HEK293T (cell line): ENCODE measurements at places on chromosomes 12 and 14.
A peak's percentile ranks its signal among the peaks of the same experiment; 100 is the strongest.

DNA sequence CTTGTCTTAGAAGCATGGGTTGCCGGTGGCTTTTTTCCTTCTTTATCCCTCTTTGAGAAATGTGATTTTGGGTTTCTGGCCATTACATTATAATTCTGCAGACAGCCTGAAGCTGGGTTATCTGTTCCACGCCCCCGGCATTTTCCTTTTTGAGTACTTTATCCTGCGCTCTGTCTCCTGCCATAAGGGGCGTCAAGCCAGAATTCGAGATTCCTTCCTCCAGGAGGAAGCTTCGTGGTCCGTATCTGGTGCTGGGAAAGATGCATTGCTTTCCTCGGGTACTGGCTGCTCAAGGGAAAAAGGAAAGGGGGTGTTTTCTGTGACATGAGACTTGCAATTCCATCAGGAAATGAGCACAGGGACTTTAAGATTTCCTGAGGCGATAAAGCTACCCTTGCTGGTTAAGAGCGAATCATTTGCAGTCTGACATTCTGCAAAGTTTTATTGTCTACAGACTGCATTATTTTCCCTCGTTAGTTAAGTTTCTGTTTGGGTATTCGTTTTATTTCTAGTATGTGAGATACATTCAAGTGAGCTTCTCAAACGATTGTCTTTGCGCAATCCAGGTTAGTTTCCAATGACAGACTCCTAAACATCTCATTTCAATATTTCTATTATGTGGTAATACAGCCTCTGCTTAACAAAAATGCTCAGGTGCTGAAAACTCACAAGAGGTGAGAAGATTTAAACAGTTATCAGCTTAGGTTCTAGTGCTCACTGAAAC is 694 bp downstream of the AKAP5 start:
- DNase-seq = peak; percentile 46

DNA sequence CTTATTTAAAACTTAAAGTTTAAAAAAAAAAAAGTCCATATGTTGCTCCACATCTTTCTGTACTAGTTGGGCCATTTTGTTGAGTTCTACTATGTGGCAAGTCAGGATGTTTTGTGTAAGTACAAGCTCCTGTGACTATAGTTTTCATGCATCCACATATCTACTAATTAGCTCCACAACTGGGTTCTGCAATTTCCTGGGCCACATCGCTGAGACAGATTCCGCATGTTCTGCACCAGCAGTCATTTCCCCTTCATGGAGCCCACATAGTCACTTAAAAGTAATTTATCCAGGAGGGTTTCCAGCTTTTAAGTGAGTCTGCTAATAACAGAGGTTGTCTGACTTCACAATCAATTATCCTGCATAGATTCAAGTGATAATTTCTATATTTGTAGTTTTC is 461.4 kb downstream of the ZFP36L1 start:
- DNase-seq = no peak

DNA sequence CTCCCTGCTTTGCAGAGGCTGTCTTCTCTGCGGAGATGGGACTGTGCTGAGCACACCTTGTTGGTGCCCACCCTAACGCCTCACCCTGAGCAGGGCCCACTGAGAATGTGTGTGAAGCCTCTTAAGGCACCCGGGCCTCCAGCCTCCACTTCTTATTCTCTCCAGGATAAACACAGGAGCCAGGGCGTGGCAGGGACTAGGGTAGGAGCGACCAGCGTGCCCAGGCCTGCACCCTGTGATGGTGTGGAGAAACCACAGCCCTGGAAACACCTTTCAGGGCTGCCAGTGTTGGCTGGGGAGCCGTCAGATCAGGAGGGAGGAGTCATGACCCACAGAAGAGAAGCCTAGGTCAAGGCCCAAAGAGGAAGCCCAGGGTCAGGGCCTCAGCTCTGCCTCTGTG is 41.3 kb downstream of the VDR start:
- no peak for DNase-seq

- peak; percentile 69 for DNase-seq
Observed at GRCh38 chr12:111181143-111181726, 187.7 kb downstream of the PHETA1 start.

DNA sequence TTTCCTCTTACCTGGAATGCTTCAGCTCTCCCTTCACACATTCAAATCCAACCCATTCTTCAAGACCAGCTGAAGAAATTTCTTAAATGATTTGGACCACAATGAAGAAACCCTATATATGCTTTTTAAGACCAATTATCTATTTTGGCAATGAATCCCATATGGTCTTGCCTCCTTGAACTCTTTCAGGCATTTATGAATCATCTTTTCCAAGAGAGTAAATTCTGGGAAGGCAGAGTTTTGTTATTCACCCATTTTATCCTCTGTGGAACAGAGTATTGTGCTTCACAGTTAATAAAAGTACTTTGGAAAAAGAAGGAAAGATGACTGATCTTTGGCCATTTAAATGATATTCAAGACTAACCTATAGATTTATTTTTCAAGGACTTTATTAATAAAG is 14.0 kb downstream of the GIT2 start:
- no peak for DNase-seq

- no peak for DNase-seq
Observed at GRCh38 chr12:127558361-127558760, 708.6 kb upstream of the TMEM132C start.

DNA sequence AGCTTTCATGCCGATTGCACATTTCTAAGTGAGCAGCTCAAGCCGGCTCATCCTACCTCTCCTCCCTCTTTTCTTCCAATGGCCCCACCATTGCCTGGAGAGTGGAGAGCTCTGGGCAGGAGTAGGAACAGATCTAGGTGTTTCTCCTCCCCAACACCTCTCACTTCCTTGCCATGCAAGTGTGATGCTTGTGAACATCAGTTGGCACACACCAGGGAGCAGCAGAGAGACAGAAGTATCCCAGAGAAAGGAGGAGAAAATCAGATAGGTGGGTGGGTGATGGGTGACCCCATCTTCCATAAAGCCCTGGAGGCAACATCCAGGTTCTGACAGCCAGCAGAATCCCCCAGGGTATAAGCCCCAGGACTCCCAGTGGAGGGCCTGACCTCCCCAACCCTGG is 27.8 kb downstream of the NPC2 start:
- DNase-seq = no peak

DNA sequence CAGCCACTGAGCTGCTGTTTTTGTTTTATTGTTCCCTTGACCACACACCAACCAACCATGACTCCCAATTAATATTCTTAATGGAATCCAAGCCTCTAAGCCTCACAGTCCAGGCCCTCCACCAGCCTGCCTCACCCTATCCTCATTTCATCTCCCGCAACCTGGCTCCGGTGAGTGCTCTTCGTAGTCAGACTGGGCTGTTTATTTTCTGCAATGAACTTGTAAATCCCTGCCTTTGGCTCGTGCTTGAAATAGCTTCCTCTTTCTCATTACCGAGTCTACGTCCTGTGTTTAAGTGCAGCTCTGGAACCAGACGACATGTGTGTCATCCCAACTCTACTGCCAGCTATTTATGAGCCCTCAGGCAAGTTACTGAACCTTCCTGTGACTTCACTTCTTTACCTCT is 12.4 kb upstream of the ETFBKMT start:
- DNase-seq = no peak

DNA sequence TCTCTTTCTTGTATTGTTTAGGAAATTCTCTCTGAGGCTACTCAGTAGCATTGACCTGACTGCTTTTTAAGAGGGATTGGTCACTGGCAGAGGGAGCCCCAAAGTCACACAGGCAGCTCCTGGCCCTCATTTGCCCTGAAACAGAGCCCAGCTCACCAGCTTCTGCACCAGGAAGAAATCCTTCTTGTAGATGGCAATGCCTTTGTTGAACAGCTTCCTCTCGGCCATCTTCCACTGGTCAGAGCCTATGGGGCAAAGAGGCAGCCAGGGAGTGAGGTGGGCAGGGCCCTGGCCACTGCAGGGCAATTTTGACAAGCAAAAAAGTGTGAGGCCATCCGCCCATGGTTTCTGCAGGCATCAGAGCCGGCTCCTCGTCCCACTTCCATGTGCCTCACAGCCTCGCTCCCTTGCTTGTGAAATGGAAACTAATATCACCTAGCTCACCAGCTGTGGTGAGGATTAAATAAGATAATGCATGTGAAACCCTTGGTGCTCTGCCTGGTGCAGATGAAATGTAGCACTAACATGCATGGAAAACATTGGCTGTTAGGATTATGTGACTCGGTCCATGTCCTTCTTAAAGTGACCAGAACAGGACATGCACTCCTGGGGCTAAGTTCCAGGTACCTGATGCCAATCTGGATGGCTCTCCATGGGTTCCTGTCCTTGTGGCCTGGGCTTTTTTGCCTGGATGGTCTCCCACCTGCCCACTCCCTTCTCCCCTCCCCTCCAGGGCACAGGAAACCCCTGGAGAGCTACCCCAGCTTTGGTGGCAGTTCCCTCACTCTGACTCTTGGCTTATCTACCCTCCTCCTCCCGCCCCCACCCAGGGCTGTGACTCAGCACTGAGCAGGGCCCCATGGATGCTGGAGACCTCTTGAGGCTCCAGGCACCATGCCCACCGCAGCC is 11.2 kb upstream of the PNMA1 start:
- no peak for DNase-seq

GRCh38 chr12:26691234-26691970 is 141.6 kb downstream of the ITPR2 start:
- peak; percentile 38 for DNase-seq

GRCh38 chr14:103456167-103456835 is 66.3 kb downstream of the CKB start:
- DNase-seq = no peak

- no peak for DNase-seq
Observed at GRCh38 chr12:81167694-81168093, 89.8 kb downstream of the ACSS3 start.

DNA sequence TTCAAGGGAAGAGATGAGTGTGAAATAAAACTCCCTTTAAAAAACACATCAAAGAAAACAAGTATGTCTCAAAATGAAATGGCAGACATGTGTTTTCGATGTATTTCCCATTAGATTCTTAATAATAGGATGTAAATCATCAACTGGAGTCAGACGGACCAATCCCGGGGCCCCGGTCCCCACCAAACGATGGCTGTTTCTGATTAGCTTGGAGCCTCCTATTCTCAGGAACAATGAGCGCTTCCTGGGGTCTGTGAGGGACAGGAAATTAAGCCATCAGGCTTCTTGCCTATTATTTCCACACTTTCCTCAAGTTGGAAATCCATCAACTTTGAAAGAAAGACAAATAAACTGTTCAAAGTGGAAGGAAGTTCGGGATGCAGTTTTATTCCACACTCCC is 179.4 kb downstream of the EFCAB11 start:
- no peak for DNase-seq

- DNase-seq = no peak
Observed at GRCh38 chr14:23450379-23450778, 14.9 kb upstream of the MYH7 start.

DNA sequence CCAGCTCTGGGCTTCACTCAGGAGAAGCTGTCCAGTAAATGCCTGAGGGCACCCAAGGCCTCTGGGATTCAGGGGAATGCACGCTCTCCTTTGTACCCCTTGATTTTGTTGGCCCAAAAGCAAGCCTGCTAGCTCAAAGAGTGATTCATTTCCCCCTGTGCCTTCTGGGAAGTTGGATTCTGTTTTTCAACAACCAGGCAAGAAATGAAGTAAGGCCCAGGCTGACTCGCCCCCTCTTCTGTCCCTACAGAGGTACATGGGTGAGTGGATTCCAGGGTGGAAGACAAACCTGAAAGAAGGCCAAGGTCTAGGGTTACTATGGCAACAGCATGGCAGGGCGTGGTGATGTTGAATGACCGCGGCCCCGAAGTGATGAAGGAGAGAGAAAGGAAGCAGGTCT is 9.3 kb upstream of the SERPINA5 start:
- no peak for DNase-seq

- DNase-seq = no peak
Observed at GRCh38 chr12:107864235-107864634, 89.7 kb downstream of the ASCL4 start.

- DNase-seq = no peak
Observed at GRCh38 chr14:64663174-64663573, 41.0 kb upstream of the PLEKHG3 start.

- no peak for DNase-seq
Observed at GRCh38 chr14:94377866-94378470, 10.4 kb downstream of the SERPINA1 start.

DNA sequence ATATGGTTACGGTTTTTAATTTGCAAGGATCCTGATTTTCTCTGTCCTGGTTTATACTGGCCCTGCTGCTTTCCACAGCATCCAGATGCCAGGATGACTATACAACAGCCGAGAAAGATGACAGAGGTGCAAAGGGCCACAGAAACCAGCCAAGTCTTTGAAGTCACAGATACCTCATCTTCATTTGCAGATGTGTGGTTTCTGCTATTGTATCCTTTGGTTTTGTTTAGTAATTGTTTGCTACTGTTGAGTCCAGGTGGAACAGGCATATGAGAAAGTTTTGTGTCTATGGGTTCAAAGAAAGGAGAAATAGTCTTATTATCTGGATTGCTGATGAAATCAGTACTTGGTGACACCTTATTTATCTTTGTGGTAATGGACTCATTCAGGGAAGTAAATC is 17.3 kb upstream of the KLHL42 start:
- no peak for DNase-seq

- DNase-seq = peak; percentile 79
Observed at GRCh38 chr12:113149361-113150150, at the start of gene CFAP73. TSS of gene CFAP73 (plus strand) at chr12:113149724. CDS start at chr12:113149858, 134 bp downstream.

DNA sequence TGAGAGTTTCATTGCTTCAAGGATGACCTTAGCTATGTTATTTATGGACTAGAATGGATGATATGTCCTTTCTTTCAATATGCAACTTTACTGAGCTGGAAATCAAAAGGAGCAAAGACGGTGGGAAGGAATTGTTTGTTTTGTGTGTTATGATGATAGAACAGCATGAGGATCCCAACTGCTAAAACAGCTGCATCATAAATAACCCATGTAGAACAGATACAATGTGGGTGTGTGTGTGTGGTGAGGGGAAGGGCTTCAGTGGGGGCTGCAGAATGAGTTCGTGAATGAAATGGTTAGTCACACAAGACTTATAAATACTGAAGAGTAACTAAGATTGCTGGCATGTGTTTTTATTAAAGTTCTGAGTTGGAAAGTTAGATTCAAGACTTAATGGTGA is 80.1 kb downstream of the DACT1 start:
- DNase-seq = no peak

- no peak for DNase-seq
Observed at GRCh38 chr14:24673534-24674203, 39.7 kb upstream of the GZMB start.

DNA sequence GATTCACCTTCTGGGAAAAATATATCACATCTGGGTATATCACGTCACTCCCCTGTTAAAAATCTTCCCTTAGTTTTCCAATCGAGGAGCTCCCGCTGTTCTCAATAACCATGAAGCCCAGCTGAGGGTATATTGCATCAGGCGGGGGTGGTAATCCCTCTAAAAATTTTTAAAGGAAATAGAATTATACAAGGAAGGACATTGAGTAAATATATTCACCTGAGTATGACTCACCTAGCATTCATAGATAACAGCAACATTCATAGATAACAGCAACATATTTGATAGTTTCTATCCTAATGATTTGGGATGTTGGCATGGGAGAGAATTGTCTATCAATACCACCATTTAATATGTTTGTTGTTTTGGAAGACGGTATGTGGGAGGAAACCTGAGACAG is 473.6 kb downstream of the RMST start:
- DNase-seq = no peak
